ENCODE measurements at places on chromosomes 16 and 17. TPM values are rescaled to one million over a fixed set of nuclear protein-coding genes. Genes with fewer than 3 reads are reported as not detected.

- H3K4me3 ChIP-seq, result peak overlapping the region; percentile 93
- H3K4me1 ChIP-seq, result peaks cover 17% of the 10 kb centered on the region
- H3K36me3 ChIP-seq, result peaks cover 12% of the 10 kb centered on the region
- H3K27me3 ChIP-seq, result no peaks in the 10 kb centered on the region
Observed at GRCh38 chr16:14286368-14287230, 215.5 kb downstream of the MRTFB start.

DNA sequence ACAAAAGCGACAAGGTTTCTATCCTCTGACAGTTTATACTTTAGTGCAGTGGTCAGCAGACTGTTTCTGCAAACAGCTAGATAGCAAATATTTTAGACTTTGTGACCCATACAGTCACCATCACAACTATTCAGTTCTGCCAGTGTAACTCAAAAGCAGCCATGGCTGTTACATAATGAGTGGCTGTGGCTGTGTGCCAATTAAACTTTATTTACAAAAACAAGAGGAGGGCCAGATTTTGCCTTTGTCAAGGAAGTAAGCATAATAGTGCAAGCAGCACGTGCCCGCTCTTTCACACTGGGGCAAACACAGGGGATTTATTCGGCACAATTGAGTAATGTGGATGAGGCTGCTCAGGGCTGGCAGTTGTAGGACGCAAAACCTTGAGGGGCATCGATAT, 551.5 kb downstream of the MAF start:
- no peaks in the 10 kb centered on the region for H3K36me3 ChIP-seq
- no peak overlapping the region for H3K4me3 ChIP-seq
- no peaks in the 10 kb centered on the region for H3K27me3 ChIP-seq
- peaks cover 22% of the 10 kb centered on the region for H3K4me1 ChIP-seq
- no peak for DNase-seq

DNA sequence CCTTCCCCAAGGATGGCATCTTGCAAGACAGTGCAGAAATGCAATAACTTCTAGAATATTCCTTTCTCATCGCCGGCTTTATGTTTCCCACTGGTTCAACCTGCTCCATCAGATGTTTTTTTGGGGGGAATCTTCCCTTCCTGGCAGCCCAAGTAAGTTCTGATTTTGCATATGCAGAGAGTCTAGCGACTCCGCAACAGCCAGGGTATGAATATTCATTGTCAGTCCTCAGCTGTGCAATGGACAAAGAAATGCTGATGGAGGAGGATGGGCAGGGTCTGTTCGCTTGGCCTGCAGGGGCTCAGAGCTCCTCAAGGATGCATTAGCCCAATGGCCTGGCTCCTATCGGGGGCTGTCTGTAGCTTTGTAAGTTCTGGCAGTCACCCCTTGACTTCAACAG, 358.8 kb upstream of the CCL2 start:
- H3K4me3 ChIP-seq, result no peak overlapping the region
- no peaks in the 10 kb centered on the region for H3K36me3 ChIP-seq
- no peak for DNase-seq

DNA sequence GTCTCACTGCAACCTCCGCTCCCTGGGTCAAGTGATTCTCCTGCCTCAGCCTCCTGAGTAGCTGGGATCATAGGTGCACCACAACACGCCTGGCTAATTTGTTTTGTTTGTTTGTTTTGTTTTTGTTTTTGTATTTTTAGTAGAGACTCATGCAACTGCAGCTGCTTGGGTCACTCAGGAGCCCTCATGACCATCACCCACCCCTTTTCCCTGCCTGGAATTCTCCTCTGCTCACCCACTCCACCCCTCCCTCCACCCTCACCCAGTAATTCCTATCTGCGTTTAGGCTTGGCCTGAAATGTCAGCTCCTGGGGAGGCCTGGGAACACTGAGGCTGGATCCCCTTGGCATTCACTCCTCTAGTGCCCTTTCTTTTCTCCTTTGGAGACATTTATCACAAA, 25.5 kb downstream of the TMEM92 start:
- no peak overlapping the region for H3K27ac ChIP-seq
- no peak for DNase-seq
- H3K36me3 ChIP-seq, result no peaks in the 10 kb centered on the region
- H3K4me1 ChIP-seq, result peaks cover 9% of the 10 kb centered on the region
- H3K4me3 ChIP-seq, result no peak overlapping the region
- H3K27me3 ChIP-seq, result peaks cover 2% of the 10 kb centered on the region

DNA sequence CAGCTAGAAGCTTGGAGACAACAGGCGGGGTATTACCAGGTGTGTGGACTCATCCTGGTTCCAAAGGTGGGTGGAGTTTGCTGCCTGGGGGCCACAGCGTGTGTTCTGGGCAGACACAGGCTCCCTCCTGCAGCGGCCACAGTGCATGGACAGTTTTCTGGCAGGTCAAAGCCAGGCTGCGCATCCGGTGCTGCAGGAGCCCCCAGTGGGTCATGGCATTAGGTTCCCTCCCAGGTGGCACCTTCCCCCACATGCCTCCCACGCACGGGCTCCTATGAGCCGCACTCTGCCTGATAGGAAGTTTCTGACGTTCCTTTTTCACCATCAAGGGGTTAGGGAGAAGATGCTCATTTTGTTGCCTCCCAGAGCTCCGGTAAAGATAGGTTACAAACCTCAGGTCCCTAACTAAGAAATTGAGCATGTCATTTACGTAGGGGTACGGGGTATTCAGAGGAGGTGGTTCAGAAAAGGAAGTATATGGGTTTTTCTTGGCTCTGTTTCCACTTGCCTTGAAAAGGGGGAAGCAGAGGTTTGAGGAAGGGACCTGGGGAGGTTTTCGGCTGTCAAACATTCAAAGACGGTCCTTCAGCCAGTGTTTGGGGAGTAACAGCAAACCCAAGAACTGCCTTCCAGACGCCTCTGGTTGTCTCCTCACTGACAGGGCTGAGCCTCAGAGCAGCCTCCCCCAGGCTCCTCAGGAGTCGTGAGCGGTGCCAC, 32.7 kb upstream of the NAT9 start:
- no peaks in the 10 kb centered on the region for H3K27me3 ChIP-seq
- H3K36me3 ChIP-seq, result peaks cover 6% of the 10 kb centered on the region
- H3K4me1 ChIP-seq, result no peaks in the 10 kb centered on the region
- no peak for DNase-seq

DNA sequence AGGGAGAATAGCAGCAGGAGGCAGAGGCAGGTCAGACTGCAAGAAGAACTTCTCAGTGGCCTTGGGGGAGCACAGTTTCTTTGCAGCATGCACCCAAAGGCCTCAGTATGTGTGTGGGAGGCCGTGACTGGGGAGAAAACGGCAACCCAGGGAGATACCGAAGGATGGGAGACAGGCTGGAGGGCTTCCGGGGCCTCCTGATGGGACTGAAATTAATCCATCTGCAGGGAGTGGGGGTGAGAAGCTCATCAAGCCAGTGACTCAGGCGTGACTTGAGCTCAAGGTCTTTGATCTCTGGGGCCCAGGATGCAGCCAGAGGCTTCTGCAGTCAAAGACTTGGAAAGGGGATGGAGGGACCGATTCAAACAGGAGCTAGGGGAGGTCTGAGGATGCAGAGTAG, 5.1 kb upstream of the C17orf113 start:
- H3K36me3 ChIP-seq, result no peaks in the 10 kb centered on the region
- H3K27ac ChIP-seq, result no peak overlapping the region
- H3K4me3 ChIP-seq, result no peak overlapping the region
- H3K27me3 ChIP-seq, result peaks cover 44% of the 10 kb centered on the region
- peaks cover 5% of the 10 kb centered on the region for H3K4me1 ChIP-seq

- H3K27ac ChIP-seq, result no peak overlapping the region
- peaks cover 25% of the 10 kb centered on the region for H3K4me1 ChIP-seq
- H3K27me3 ChIP-seq, result no peaks in the 10 kb centered on the region
- H3K4me3 ChIP-seq, result no peak overlapping the region
- DNase-seq, result no peak
Observed at GRCh38 chr16:53766304-53767016, 62.5 kb downstream of the FTO start.

- DNase-seq, result no peak
- H3K4me3 ChIP-seq, result no peak overlapping the region
- H3K4me1 ChIP-seq, result peaks cover 2% of the 10 kb centered on the region
- H3K36me3 ChIP-seq, result no peaks in the 10 kb centered on the region
- H3K27ac ChIP-seq, result no peak overlapping the region
- peaks cover 24% of the 10 kb centered on the region for H3K27me3 ChIP-seq
Observed at GRCh38 chr16:11642765-11643116, 25.5 kb upstream of the SNN start.

- no peaks in the 10 kb centered on the region for H3K27me3 ChIP-seq
- H3K4me3 ChIP-seq, result peak overlapping the region; percentile 98
- H3K4me1 ChIP-seq, result peaks cover 79% of the 10 kb centered on the region
- peak; percentile 92 for DNase-seq
Observed at GRCh38 chr17:29140051-29140621, 40.1 kb downstream of the MYO18A start.

The OR1E2 gene
- not detected for total RNA-seq

DNA sequence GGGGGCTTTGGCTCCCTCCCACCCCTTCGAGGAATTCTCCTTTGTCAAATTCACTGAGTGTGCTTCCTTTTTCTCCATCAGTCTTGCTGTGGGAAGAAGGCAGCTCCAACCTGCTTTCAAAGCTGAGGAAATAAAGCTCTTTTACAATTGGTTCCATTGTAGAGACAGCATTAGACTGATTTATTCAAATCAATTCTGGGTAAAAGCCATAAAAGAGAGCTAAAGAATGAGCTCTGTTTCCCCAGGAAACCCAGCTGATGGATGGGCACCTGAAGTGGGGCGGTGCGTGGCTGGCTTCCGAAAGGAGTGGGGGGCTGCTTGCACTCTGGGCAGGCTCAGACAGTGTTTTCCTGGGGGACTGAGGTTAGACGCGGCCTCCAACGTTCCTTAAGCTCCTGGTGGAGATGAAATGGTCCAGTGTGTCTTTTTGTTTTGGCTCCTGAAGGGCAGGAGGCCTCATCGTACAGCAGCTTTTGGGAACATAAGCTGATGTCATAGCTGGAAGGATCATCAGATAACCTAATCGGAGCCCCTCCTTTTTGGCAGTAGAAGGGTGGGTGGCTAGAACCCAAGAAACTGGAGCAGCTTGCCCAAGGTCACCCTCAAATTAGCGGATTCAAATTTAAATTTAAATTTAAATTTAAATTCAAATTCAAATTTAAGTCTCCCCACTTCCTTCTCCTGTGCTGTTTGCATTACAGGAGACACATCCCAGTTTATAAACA, 128.5 kb upstream of the EEF2KMT start:
- H3K27ac ChIP-seq, result no peak overlapping the region
- DNase-seq, result no peak
- no peak overlapping the region for H3K4me3 ChIP-seq
- no peaks in the 10 kb centered on the region for H3K36me3 ChIP-seq

- no peak for DNase-seq
- no peak overlapping the region for H3K4me3 ChIP-seq
- H3K4me1 ChIP-seq, result no peaks in the 10 kb centered on the region
- no peaks in the 10 kb centered on the region for H3K27me3 ChIP-seq
Observed at GRCh38 chr17:10059684-10060211, 138.7 kb downstream of the GAS7 start.

The TNP2 gene
- not detected for total RNA-seq

GRCh38 chr17:4998027-4998731, 429 bp downstream of the KIF1C start:
- no peaks in the 10 kb centered on the region for H3K27me3 ChIP-seq
- H3K36me3 ChIP-seq, result peaks cover 22% of the 10 kb centered on the region
- peak overlapping the region; percentile 79 for H3K4me3 ChIP-seq
- H3K27ac ChIP-seq, result peak overlapping the region; percentile 52
- DNase-seq, result no peak

GRCh38 chr16:83128041-83128440, 501.3 kb downstream of the CDH13 start:
- H3K4me3 ChIP-seq, result no peak overlapping the region

GRCh38 chr17:9403257-9403656, 172.4 kb downstream of the STX8 start:
- H3K4me1 ChIP-seq, result no peaks in the 10 kb centered on the region
- DNase-seq, result no peak
- no peak overlapping the region for H3K4me3 ChIP-seq
- no peaks in the 10 kb centered on the region for H3K27me3 ChIP-seq
- H3K36me3 ChIP-seq, result no peaks in the 10 kb centered on the region
